Right renal cortex interstitium (tissue), 3 donors: ENCODE measurements at places on chromosomes 5 and 9. TPM values are rescaled to one million over a fixed set of nuclear protein-coding genes. Genes with fewer than 3 reads are reported as not detected.

DNA sequence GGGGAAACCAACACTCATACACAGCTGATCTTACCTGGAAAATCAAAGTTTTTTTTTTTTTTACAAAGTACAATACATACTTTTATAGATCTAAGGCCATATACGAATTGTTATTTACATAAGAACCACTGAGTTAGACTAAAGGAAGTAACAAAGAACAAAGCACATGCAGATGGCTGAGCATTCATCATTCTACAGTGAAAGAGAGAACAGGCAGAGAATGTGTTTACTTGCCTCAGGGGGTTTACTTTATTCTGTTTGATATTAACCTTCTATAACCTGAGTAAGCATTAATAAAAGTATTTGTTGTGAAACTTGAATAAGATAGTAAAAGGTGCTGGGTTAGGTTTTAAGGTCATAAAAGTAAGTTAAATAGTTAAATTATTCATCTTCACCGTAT lies 54.7 kb downstream of the SLC38A9 start:
- DNase-seq, result no peak

DNA sequence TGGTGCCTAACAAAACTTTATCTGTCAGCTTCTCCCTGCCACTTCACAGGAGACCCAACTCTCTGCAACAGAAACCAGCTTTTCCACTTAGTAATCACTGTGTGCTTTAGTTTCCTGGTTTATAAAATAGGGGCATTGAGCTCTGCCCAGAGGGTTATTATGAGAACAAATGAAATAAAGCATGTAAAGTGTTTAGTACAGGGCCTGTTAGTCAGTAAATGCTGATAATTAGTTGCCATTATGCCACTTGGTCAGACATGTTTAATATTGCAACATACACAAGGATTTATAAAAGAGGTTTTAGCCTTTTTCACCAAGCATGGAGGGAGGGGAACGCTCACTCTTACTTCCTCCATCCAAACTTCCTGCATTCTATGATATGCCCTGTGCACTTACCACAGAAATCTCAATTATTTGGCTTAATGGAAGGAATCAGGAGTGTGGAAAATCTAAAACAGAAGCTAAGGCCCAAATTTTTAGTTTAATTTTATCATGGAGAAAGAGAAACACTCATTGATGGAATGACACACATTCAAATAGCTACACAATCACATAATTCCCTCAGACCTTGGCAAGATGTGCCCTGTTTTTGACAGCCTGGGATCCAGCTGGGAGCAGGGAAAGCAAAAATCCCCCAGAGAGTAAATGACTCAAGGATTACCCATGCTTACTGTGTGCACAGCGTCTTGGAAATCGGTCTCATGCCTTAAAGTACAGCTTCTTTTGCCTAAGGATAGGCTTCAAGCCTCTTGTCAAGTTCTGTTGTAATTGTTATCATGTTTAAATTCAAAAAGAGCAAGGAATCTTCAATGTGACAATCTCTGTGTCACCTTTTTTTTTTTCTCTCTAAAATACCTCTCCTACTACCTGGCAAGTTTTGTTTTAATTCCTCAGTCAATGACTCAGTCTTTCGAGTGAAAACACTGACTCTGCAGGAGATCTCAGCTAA lies 34.0 kb downstream of the ZNF474 start:
- no peak for DNase-seq

Gene GABRA6
- not detected for polyA plus RNA-seq

GRCh38 chr5:126562823-126563222 lies 32.2 kb downstream of the ALDH7A1 start:
- DNase-seq, result no peak

Gene BTNL3
- polyA plus RNA-seq, result 0.43 TPM

DNA sequence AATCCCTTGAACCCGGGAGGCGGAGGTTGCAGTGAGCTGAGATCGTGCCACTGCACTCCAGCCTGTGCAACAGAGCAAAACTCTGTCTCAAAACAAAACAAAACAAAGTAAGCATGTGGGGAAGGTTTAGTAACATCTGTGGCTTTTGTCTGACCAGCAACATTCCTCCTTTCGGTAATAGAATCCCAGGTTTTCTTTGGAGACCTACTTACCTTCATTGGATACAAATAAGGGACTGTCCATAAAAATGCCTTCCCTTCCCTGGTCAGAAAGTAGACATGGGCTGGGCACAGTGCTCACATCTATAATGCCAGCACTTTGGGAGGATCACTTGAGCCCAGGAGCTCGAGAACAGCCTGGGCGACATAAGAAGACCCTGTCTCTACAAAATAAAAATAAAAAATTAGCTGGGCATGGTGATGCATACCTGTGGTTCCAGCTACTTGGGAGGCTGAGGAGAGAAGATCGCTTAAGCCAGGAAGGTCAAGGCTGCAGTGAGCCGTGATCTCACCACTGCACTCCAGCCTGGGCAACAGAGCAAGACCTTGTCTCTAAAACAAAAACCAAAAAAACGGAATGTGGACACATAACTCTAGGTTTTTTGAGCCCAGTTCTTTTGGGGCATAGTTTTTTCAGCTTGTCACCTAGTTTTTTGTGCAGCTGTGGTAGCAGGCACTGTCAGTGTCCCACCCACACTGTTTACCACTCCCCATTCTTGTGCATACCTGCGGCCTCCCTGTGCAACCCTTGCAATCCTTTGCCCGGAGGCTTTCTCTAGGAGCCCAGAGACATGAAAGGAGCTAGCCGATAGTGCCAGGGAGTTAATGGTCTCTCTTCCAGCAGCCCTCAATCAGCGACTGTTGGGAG lies 9.0 kb upstream of the SPINK4 start:
- DNase-seq, result no peak

DNA sequence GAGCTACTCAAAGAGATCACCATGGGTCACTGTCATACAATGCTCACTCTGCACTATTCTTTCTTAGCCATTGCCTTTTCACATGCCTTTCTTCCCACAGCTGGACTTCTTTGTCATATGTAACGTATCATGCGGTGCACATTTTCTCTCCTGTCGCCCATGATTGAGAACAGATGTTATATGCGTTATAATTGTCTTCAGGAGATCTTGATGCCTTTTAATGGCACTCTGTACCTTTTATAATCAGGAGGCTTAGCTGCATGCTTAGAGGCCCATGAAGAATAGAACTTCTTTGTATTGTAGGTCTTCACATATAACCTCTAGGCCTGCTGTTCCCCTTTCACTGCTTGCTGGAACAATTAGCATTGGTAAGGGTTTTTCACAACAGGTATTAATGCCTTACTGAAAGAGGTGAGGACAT lies 436.1 kb downstream of the CDH10 start:
- no peak for DNase-seq

Gene THG1L
- polyA plus RNA-seq, result 33.1 TPM

GRCh38 chr9:6567140-6567591 lies 78.4 kb downstream of the GLDC start:
- DNase-seq, result no peak

- DNase-seq, result no peak
Observed at GRCh38 chr9:109010746-109011145, 2.6 kb downstream of the CTNNAL1 start.

DNA sequence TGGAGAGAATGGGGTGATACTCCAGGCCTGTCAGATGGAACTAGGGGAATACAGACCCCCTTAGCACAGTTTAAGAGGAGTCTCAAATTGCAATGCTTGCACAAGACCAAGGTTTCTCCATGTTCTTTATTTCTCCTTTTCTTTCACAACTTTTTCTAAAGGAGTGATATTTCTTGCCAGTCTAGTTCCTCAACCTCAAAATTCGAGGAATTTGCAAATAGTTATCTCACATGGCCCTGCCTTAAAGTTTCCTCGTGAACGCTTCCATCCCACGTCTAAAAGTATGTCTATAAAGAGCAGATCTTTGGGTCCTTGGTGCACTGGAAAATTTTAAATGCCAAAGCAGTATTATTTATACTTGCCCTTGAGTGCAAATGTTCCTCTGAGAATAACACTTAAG lies 373.8 kb upstream of the KLF4 start:
- no peak for DNase-seq

Gene LRRC19
- 13.4 TPM for polyA plus RNA-seq

Gene GHR
- polyA plus RNA-seq, result 23.9 TPM

DNA sequence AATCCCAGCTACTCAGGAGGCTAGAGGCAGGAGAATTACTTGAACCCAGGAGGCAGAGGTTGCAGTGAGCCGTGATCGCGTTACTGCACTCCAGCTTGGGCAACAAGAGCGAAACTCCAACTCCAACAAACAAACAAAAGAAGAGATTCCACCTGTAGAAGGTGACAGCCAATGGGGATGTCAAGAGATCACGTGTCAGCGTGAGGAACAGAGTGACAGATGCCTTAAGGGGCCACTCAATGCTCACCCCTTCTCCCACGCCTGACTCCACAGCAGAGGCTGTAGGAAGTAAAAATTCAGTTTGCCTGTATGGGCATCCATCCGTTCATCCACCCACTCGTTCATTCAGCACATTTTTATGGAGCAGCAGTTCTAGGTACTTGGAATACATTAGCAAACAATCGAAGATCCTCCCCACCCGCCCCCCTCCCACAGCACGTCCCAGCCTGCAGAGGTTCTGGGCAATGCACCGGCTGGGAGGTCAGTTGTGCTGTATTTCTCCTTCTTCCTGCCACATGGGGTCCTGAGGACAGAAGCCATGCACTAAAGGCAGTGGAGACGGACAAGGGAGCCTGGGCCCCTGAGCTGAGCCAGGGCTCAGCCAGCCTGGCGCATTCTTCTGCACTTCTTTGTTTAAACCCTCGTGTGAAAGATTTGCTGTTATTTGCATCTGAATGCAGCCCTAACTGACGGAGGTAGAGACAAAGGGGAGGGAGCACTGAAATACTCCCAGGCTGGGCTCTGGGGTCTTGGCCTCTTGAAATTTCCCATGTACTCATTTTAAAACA lies 11.3 kb upstream of the RNF130 start:
- no peak for DNase-seq

DNA sequence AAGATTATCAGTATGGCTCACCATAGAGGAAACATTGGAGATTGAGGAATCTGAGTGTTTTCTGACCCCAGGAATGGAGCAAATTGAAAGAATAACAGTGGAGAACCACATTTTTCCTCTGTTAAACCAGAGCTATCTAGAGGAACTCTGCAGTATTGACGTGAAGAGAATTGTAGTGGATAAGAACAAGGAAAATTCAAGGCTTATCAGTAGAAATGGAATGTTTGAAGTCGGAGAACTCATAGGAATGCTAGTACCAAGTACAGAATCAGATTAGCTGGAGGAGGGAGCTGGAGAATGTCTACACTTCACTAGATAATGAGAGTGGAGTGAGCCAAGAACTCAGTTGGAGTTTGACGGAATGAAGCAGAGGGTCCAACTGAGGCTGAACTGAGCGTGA lies 50.3 kb downstream of the SNCAIP start:
- no peak for DNase-seq

GRCh38 chr9:93107151-93107824 lies 11.3 kb downstream of the CARD19 start:
- no peak for DNase-seq

DNA sequence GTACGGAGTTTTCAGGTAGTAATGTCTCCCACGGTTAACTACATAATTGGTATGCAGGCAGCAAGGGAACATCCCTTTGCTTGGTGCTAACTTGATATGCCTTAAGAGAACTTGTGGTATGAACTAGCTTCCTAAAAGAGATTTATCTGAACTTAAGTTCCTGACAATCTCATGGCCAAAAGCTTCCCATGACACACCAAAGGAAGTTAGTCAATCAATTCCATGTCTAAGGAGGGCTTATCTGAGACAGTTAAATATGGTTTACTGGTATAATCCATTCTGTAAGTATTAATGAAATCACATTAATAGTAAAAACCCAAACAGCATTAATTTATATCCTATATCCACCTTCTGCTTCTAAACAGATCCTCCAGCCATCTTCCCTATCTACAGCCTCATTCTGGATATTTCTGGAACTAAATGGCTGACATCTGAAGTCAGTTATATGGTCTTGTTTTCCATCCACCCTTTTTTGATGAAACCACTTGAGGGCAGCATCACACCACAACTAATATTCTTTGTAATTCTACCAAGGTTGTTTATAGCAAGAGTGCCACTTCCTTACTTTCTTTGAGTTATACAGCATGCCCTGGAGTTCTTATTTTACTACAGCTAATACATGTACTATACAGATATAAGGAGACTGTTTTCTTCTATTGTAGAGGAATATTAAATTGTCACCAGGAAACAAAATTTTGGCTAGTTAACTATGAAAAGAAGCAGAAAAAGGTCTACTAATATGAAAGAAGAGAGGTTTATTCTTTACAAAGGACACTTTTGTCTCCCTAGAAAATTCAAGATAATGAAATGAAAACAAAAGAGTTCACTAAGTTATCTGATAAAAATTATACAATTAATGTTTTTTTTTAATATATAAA lies 34.7 kb downstream of the SHOC1 start:
- peak; percentile 75 for DNase-seq

Gene BHMT2
- 46.5 TPM for polyA plus RNA-seq

Gene CDH12
- polyA plus RNA-seq, result 7.4 TPM

- no peak for DNase-seq
Observed at GRCh38 chr5:54251981-54252380, 58.4 kb downstream of the ARL15 start.

GRCh38 chr9:87883274-87883673 lies 597 bp downstream of the SPATA31E1 start:
- no peak for DNase-seq

- DNase-seq, result no peak
Observed at GRCh38 chr9:89992326-89993198, 387.8 kb downstream of the GADD45G start.

DNA sequence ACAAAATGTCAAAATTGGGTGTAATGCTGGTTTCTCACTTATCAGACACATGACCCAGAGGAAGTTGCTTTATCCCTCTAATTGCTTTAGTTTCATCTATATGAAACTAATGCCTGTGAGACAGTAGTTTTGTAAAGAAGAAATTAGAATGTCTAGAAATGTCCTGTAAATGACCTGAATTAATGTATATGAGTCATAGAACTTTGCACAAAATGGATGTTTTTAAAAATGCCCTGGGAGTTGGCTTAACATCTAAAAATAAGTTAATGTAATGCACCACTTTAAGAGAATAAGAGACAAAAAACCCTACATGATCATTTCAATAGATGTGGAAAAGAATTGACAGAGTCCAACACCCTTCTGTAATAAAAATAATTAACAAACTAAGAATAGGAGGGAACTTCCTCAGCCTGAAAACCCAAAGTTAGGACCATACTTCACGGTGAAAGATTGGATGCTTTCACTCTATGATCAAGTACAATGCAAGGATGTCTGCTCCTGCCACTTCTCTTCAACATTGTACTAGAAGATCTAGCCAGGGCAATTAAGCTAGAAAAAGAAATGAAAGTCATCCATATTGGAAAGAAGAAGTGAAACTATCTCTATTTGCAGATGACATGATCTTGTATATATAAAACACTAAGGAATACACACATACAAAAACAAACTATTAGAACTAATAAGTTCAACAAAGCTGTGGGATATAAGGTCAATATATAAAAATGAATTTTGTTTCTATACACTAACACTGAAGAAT lies 117.9 kb downstream of the MELK start:
- no peak for DNase-seq

Gene BSPRY
- polyA plus RNA-seq, result 9.6 TPM

GRCh38 chr5:91109634-91110033 lies 273.5 kb downstream of the ARRDC3 start:
- no peak for DNase-seq
